ENCODE measurements at places on chromosomes 4 and X. TPM values are rescaled to one million over a fixed set of nuclear protein-coding genes. Genes with fewer than 3 reads are reported as not detected.

DNA sequence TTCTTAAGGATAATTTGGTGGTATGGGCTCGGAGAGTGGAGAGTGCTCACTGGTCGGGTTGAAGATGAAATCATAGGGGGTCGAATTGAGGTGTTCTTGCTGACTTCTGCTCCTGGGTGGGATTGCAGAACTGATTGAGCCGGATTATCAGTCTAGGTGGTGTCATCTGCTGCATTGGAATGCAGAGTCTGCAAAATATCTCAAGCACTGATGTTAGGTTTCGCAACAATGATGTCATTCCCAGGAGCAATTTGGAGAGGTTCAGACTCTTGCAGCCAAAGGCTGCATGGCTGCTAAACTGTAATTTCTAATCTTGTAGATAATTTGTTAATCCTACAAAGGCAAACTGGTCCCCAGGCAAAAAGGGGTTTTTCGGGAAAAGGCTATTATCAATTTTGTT, 67.7 kb downstream of the RHOH start:
- H3K27ac ChIP-seq = peak overlapping the region; percentile 1
- DNase-seq = no peak
- no peaks in the 10 kb centered on the region for H3K27me3 ChIP-seq
- no peaks in the 10 kb centered on the region for H3K36me3 ChIP-seq
- no peak overlapping the region for H3K4me3 ChIP-seq
- peaks cover 15% of the 10 kb centered on the region for H3K4me1 ChIP-seq

SLC10A7 gene
- 2.7 TPM for polyA plus RNA-seq

DNA sequence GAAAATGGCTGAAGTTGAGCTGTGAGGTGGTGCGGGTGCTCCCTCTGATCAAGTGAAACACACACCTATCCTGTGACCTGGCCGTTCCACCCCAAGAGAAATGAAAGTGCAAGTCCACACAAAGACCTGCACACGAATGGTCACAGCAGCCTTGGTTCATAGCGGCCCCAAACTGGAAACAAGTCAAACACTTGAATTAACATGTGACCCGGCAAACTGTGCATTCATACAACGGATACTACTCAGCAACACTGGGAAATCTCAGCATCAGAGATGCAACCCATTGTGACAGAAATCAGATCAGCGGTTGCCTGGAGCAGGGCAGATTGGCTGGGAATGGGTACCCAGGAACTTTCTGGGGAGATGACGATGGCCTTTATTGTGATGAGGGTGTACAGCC, 7.6 kb downstream of the G6PD start:
- no peaks in the 10 kb centered on the region for H3K27me3 ChIP-seq
- H3K4me3 ChIP-seq = no peak overlapping the region
- DNase-seq = no peak
- no peak overlapping the region for H3K27ac ChIP-seq

SLC4A4 gene
- 0.07 TPM for polyA plus RNA-seq

KIT gene
- 0.26 TPM for polyA plus RNA-seq

MAPK10 gene
- 3.0 TPM for polyA plus RNA-seq

DNA sequence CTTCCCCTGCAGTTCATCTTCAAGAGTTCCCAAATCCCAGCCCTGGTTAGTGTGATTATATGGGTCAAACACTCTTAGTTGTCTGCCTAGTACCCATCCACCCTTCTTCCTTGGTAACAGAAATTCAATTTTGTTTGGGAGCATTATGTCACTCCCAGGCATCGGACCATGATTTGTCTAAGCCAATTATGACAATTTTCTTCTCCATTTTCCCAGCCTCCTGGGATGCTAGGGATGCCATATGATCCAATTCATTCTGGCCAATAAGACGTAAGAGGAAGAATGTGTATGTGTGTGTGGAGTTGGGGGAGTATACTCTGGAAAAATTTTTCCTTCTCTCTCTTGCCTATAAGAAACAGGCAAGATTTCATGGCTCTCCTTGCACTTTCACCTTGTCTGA, 465.9 kb downstream of the MID1IP1 start:
- H3K27me3 ChIP-seq = no peaks in the 10 kb centered on the region
- DNase-seq = no peak
- no peaks in the 10 kb centered on the region for H3K4me1 ChIP-seq
- no peak overlapping the region for H3K4me3 ChIP-seq
- H3K27ac ChIP-seq = no peak overlapping the region

GRCh38 chrX:51893931-51894696, 691 bp downstream of the MAGED1 start:
- H3K27me3 ChIP-seq = no peaks in the 10 kb centered on the region
- peaks cover 5% of the 10 kb centered on the region for H3K4me1 ChIP-seq
- DNase-seq = no peak
- no peak overlapping the region for H3K27ac ChIP-seq
- H3K4me3 ChIP-seq = peak overlapping the region; percentile 73
- H3K36me3 ChIP-seq = peaks cover 15% of the 10 kb centered on the region

MCUB gene
- 17.0 TPM for polyA plus RNA-seq

ITIH6 gene
- polyA plus RNA-seq = not detected

GRCh38 chr4:119027811-119028210, 107.8 kb upstream of the MYOZ2 start:
- DNase-seq = no peak
- no peak overlapping the region for H3K4me3 ChIP-seq
- peaks cover 27% of the 10 kb centered on the region for H3K4me1 ChIP-seq

MXD4 gene
- polyA plus RNA-seq = 36.0 TPM

CFAP97 gene
- 8.0 TPM for polyA plus RNA-seq

GRCh38 chr4:67130411-67130810, 414.9 kb downstream of the CENPC start:
- no peak overlapping the region for H3K4me3 ChIP-seq
- no peaks in the 10 kb centered on the region for H3K27me3 ChIP-seq
- DNase-seq = no peak
- H3K36me3 ChIP-seq = no peaks in the 10 kb centered on the region
- H3K4me1 ChIP-seq = no peaks in the 10 kb centered on the region
- H3K27ac ChIP-seq = no peak overlapping the region

GRCh38 chrX:15515931-15516330, 15.3 kb downstream of the BMX start:
- DNase-seq = no peak
- no peaks in the 10 kb centered on the region for H3K27me3 ChIP-seq
- H3K4me1 ChIP-seq = no peaks in the 10 kb centered on the region

- no peak for DNase-seq
- no peaks in the 10 kb centered on the region for H3K4me1 ChIP-seq
- no peak overlapping the region for H3K4me3 ChIP-seq
- no peaks in the 10 kb centered on the region for H3K36me3 ChIP-seq
- no peaks in the 10 kb centered on the region for H3K27me3 ChIP-seq
These were observed 97.4 kb upstream of the TBL1X start for GRCh38 chrX:9367421-9367820.

DNA sequence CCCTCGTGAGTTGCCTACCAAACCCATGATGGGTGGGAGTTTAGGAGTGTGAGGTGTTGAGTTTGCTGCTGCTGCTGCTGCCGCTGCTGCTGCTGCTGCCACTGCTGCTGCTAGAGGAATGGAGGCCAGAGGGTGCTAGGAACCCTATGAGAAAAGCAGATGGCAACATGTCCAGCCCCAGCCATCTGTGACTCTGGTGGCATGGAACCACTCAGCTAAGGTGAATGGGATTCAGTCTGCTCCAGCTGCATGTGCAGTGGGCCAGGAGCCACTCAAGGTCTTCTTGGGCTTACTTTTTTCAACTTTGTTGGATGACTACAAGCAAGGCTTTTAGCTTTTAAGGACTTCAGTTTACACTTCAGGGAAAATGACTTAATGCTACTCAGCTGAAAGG, 103.8 kb downstream of the RTL5 start:
- no peaks in the 10 kb centered on the region for H3K4me1 ChIP-seq
- H3K27ac ChIP-seq = no peak overlapping the region
- no peak for DNase-seq
- no peak overlapping the region for H3K4me3 ChIP-seq
- peaks cover 14% of the 10 kb centered on the region for H3K27me3 ChIP-seq
- no peaks in the 10 kb centered on the region for H3K36me3 ChIP-seq

SERTM2 gene
- 0.45 TPM for polyA plus RNA-seq

DNA sequence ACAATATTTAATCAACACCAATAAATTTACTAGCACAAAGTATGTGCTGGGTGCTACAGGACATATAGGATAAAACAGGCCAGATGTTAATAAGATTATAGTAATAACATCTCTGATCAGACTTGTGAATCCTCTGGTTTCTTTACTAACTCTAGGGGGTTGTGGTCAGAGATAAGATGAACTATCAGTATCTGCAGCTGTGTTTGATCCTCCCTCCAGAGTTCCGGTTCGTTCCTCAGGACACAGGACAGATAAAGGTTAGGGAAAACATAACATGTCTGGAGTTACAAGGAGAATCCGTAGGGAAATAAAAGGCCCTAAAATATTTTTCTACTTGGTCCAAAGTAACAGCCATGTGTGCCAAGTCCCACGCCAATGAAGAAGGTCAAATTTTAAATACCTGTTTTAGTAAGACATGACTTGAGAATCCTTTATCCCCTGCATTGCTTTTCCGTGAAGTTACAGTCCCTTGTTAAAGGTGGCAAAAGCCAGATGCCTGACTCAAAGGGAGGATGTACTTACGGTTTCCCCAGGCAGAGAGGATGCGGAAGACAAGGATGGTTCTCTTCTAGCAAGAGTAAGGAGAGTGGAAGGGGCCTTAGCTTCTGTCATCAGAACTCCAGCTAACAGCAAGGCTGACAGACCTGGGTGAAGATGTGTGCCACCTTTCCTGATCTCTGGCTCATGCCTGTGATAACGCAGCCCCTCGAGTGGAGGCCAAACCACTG, 44.4 kb downstream of the KIAA0232 start:
- H3K36me3 ChIP-seq = no peaks in the 10 kb centered on the region
- no peak for DNase-seq
- peaks cover 30% of the 10 kb centered on the region for H3K4me1 ChIP-seq
- no peak overlapping the region for H3K4me3 ChIP-seq

DNA sequence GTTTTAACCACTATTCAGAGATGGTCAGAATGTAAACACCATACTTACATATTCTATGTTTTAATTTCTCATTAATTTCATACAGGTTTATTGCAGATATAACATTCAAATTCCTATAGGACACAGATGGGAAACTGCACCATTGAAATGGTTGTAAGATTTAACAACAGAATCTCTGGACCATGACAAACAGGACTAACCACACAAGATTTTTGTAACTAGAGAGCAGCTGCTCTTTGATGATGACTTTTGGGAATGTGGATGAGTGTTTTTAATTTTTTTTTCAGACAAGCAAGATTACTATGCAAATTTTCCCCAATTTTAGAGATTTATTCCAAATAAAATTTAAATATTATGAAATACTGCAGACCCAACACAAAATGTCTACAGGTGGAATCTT, 610.2 kb downstream of the PCDH18 start:
- H3K4me1 ChIP-seq = no peaks in the 10 kb centered on the region
- H3K4me3 ChIP-seq = no peak overlapping the region
- H3K27me3 ChIP-seq = no peaks in the 10 kb centered on the region

DNA sequence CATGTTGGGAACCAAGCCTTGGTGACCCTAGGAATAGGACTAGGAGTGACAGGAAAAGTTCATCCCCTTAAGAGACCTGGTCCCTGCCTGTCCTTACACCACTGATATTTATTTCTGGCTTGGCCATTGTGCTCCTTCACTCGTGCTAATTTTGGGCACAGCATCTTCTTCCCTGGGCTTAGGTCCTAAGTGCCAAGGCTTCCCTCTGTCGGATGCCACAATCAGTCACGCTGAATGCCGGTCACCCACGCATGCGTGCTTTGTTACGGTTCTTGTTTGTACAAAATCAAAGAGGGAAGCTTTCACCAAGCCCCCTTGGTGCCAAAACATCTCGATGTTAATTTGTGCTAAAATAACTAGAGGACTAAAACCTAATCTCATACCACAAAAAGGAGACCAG, 17.4 kb upstream of the MAP3K15 start:
- no peaks in the 10 kb centered on the region for H3K4me1 ChIP-seq
- H3K27me3 ChIP-seq = no peaks in the 10 kb centered on the region
- H3K4me3 ChIP-seq = no peak overlapping the region
- no peak overlapping the region for H3K27ac ChIP-seq
- no peak for DNase-seq

- no peak overlapping the region for H3K27ac ChIP-seq
- H3K27me3 ChIP-seq = no peaks in the 10 kb centered on the region
- no peaks in the 10 kb centered on the region for H3K4me1 ChIP-seq
- no peak for DNase-seq
- H3K36me3 ChIP-seq = no peaks in the 10 kb centered on the region
These were observed 472.6 kb upstream of the CPEB2 start for GRCh38 chr4:14529653-14530052.

GUCY1B1 gene
- 6.1 TPM for polyA plus RNA-seq

DNA sequence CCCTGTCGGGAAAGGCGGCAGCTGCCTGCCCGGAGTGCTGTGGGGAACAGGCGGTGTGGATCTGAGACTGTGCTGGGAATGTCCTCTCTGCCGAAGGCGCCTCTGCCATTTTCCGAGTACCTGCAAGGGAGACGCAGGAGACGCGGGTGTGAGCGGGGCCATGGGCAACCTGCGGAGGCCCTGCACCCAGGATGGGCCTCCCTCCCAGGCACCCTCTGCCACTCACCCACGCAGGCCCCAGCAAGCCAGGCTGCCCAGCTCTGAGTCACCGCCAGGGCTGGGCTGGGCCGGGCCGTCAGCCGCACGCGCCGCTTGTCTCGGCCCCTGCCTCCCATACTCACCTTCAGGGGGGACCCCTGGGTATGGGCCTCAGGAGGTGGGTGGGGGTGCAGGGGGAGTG, 3.5 kb upstream of the FGFR3 start:
- no peak overlapping the region for H3K4me3 ChIP-seq
- no peak for DNase-seq
- no peaks in the 10 kb centered on the region for H3K36me3 ChIP-seq
- H3K27ac ChIP-seq = no peak overlapping the region
- H3K4me1 ChIP-seq = peaks cover 6% of the 10 kb centered on the region
- peaks cover 8% of the 10 kb centered on the region for H3K27me3 ChIP-seq

- no peaks in the 10 kb centered on the region for H3K27me3 ChIP-seq
- H3K4me1 ChIP-seq = no peaks in the 10 kb centered on the region
- no peak overlapping the region for H3K4me3 ChIP-seq
These were observed 46.6 kb downstream of the IL13RA2 start for GRCh38 chrX:114970806-114971205.

- no peak for DNase-seq
- no peaks in the 10 kb centered on the region for H3K36me3 ChIP-seq
- no peaks in the 10 kb centered on the region for H3K27me3 ChIP-seq
These were observed 115.0 kb upstream of the PRKG2 start for GRCh38 chr4:81330018-81330417.

DIPK2B gene
- 2.2 TPM for polyA plus RNA-seq

- no peaks in the 10 kb centered on the region for H3K36me3 ChIP-seq
- no peak overlapping the region for H3K27ac ChIP-seq
- no peaks in the 10 kb centered on the region for H3K27me3 ChIP-seq
- peaks cover under 1% of the 10 kb centered on the region for H3K4me1 ChIP-seq
- DNase-seq = no peak
These were observed 6.4 kb upstream of the HERC3 start for GRCh38 chr4:88585917-88586316.

SFRP2 gene
- 0.86 TPM for polyA plus RNA-seq

- H3K4me3 ChIP-seq = no peak overlapping the region
- H3K4me1 ChIP-seq = no peaks in the 10 kb centered on the region
- no peak for DNase-seq
- no peak overlapping the region for H3K27ac ChIP-seq
These were observed 15.4 kb upstream of the UGDH start for GRCh38 chr4:39542611-39543012.

IL3RA gene
- 6.7 TPM for polyA plus RNA-seq

BST1 gene
- polyA plus RNA-seq = 3.8 TPM

BMPR1B gene
- 0.12 TPM for polyA plus RNA-seq

Data from spleen (tissue), 13 donors.